ENCODE measurements at places on chromosomes 6 and 20.

DNA sequence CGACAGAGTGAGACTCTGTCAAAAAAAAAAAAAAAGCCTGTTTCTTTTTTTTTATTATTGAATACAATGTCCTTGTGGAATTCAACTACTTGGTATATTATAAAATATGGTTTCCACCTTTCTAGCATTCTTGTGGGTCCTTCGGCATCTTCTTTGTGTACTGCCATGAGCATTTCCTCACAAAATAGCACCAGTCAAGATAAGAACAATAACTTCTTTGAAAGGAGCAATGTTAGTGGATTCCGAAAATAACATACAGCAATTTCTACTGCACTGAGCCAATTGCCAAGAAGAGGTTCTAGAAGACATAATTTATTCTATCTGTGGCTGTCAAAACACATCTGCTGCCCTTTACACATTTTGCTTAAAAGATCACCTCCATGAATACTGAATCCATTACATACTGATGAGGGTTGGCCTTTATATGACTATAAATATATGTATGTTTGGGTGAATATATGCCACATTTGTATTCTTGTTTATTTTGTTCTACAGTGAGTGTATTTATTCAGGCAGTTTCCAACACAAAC, 19.1 kb upstream of the SPTLC3 start:
- DNase-seq, result no peak

- DNase-seq, result no peak
Observed at GRCh38 chr20:54002056-54002575, 68.3 kb downstream of the BCAS1 start.

- no peak for DNase-seq
Observed at GRCh38 chr20:21430020-21430419, 32.7 kb upstream of the NKX2-4 start.

DNA sequence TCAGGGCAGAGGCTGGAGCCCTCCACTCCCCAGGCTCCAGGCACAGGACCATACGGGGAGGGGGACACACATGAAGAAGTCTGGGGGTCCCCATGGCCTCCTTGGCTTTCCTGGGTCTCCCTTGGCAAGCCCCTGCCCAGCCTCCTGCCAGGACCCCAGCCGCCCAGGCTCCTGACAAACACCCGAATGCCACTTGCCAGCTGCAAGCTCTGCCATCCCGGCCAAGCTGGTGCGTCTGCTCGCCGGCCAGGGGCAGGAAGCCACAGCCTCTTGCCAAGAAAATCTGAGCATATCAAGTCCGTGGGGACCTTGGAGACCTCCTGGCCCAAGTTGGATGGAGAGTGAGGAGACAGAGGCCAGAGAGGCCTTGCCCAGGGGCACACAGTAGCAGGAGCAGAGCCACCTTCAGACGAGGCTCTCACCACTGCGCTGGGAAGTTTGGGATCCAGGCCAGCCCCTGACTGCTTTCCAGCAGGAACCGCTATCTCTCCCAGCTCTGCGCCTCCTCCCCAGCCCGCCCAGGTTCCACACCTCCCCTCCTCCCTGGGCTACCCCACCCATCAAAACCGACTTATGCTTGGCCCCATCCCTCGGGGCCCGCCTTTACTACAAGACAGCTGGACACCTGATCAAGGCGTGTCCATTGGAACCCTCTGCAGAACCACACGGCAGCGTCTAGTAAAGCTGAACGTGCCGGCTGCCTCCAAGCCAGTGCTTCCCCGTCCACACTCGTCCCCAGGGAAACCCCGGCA, 80.2 kb downstream of the GRM4 start:
- DNase-seq, result no peak

GRCh38 chr6:73045609-73046008, 179.7 kb downstream of the KHDC1L start:
- DNase-seq, result no peak

GRCh38 chr6:14286144-14286543, 168.6 kb downstream of the CD83 start:
- no peak for DNase-seq

- DNase-seq, result no peak
Observed at GRCh38 chr6:25309886-25310285, 30.7 kb downstream of the CARMIL1 start.

- no peak for DNase-seq
Observed at GRCh38 chr6:13794184-13794583, 20.2 kb downstream of the MCUR1 start.

GRCh38 chr6:20810727-20811108, 276.5 kb downstream of the CDKAL1 start:
- DNase-seq, result no peak

- no peak for DNase-seq
Observed at GRCh38 chr20:51379601-51380341, 162.7 kb downstream of the NFATC2 start.

GRCh38 chr6:165616116-165616515, 46.9 kb downstream of the PDE10A start:
- DNase-seq, result no peak

GRCh38 chr20:22382742-22383141, 201.6 kb downstream of the FOXA2 start:
- DNase-seq, result peak; percentile 16

GRCh38 chr6:29743568-29743967, 20.3 kb downstream of the HLA-F start:
- no peak for DNase-seq

GRCh38 chr20:757506-757905, 10.8 kb downstream of the SLC52A3 start:
- DNase-seq, result no peak

DNA sequence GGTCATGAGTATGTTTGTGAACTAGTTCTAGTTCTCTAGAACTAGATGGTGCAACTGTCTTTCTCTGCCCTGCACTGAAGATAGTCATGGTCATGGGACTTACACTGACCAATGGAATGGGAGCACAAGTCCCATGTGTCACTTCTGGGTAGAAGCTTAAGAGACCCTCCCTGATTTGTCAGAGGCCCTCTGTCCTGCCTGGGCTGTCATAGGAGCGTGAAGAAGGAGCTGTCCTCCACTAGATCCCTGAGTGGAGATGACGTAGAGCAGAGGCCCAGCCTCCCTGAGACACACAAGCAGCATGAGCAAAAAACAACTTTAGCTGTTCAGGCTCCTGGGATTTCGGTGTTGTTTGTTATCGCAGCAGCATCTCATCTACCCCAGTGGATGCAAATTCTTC, 514.5 kb downstream of the PREX1 start:
- no peak for DNase-seq

GRCh38 chr6:134340179-134340975, 22.5 kb upstream of the SGK1 start:
- peak; percentile 62 for DNase-seq

GRCh38 chr6:113365191-113365590, 492.0 kb upstream of the MARCKS start:
- no peak for DNase-seq

- no peak for DNase-seq
Observed at GRCh38 chr6:84953111-84953755, 188.8 kb upstream of the TBX18 start.

DNA sequence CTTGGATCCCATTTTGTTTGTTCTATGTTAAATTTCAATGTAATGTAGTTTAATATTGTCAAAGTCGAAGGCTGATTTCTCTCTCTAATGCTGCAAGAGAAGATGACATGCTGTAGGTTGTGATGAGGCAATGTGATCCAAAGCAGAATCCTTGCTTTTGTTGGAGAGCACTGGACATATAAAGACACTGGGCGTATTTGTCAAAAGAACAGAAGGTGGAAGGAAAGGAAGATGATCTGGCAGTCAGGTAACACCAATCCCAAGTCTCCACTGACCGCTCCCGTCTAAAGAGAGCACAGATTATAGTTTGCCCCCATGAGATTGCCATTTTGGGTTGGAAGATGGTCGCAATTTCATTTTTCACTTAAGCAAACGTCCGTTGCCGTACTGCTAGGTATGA, 935 bp upstream of the RFX6 start:
- DNase-seq, result no peak

GRCh38 chr6:29909985-29910384, 32.3 kb upstream of the HLA-A start:
- peak; percentile 64 for DNase-seq

- no peak for DNase-seq
Observed at GRCh38 chr20:57103146-57103800, 163.2 kb downstream of the BMP7 start.

GRCh38 chr6:21984135-21984534, 312.7 kb downstream of the PRL start:
- no peak for DNase-seq

DNA sequence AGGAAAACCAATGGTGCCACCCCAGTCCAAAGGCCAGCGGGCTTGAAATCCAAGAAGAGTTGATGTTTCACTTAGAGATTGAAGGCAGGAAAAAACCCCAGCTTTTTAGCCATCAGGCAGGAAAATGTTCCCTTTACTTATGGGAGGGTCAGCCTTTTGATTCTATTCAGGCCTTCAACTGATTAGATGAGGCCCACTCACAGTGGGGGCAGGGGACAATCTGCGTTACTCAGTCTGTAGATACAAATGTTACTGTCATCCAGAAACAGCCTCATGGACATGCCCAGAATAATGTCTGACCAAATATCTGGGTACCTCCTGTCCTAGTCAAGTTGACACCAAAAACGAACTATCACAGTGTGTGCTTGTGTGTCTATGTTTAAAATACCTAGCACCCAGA, 121.2 kb upstream of the KCNQ5 start:
- no peak for DNase-seq

- DNase-seq, result no peak
Observed at GRCh38 chr6:108677894-108678293, 117.2 kb downstream of the FOXO3 start.

GRCh38 chr6:167930295-167930694, 67.2 kb upstream of the KIF25 start:
- DNase-seq, result no peak

DNA sequence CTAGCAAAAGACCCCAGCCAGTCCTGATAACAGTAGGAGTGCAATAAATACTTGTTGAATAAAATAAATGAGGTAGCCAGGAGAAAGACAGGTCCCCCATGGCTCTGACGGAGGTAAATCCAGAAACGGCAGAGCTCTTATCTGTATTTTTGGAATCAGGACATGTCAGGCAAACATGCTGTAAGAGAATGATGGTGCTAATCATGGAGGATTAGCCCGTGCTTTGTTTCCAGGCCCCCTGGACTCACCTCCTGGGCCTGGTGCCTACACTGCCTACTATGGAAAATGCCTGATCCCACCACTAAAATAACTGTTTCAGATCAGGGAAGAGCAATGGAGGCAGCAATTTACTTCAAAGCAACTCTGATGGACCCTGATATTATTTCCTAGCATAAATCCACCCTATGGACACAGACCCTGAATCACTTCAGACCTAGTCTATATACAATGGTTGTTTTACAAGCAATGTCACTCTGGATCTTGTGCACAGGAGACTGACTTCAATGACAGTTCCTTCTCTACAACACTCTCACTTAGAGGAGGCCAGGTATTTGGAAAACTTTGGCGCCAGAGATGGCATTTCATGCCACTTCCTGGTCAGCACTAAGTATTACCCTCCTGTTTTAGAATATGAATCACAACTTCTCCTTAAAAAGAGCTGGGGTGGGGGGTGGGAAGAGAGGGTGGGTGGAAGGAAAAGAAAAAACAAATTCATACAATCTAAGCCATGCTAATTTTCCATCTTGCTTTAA, 6.4 kb downstream of the MRPL14 start:
- DNase-seq, result no peak

GRCh38 chr6:129621252-129621651, 88.7 kb downstream of the ARHGAP18 start:
- peak; percentile 37 for DNase-seq

DNA sequence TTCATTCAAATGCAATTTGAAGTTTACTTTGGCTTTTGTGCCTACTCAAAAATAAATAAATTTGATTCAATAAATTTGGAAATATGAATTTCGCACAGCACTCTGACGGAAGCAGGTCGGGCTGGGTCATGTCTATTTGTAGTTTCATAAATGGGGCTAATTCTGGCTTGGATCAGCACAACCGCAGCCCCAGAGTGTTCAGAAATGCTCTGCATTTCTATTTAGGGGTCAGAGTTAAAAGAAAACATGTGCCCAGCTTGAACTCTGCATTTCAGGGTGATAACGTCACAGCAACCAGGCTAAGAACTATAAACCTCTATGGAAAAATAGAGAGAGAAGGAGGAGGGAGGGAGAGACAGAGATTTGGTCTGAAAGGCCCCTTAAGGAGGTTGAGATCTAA, 480.9 kb upstream of the NOX3 start:
- no peak for DNase-seq

DNA sequence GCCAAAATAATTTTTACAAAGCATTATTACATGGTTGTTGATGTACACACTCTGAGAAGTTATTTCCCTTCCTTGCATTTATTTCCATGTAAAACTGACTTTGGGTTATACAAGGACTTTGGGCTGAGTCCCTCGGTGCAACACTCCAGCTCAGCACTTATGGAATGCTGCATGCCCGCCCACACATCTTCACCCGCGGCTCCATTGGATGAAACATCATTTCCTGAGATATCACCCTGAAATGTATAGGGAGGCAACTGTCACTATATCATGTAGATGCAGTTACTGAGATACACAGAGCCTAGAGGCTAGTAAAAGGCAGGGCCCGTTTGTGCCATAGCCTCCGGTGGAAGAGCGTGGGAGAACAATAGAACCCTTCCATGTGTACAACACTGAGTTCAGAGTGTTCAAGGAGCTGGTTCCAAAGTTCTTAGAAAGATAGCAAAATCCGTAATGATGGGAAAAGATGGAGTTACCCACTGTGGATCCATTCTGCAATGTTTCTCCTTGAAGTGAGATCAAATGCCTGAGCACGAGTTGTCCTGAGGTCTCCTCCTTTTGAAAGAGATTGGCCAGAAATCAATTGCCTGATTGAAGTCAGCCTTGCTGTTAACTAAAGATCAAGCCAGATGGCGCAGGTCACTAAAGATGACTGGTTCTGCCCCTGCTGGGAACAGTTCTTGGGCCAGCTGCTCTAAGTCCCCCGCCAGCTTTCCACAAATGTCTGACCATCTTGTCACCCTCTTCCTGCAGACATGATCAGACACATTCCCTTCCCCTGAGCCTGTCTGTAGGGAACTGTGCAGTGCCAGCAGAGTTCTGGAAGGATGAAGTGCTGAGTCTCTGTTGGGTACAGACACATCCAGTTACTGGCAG, 100.9 kb upstream of the IYD start:
- no peak for DNase-seq

DNA sequence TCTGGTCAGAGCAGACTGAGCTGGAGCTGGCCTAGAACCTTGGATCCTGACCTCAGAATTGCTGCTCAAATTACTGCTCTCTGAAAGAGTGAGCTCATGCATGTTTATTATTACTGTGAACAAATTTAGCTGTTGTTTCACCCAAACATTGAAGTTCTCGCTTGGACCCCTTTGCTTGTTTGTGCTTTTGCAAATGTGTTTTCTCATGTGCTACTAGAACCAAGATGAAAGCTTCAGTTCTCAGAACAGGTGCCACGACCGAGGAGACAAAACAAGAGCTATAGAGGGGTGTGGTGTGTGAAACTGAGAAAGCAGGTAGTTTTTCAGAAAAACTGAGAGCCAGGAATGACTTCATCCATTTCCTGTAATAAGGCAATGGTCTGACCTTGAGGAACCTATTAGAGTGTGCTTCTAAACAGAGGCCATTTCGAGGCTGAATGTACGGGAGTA, 50.0 kb upstream of the ESR1 start:
- no peak for DNase-seq

DNA sequence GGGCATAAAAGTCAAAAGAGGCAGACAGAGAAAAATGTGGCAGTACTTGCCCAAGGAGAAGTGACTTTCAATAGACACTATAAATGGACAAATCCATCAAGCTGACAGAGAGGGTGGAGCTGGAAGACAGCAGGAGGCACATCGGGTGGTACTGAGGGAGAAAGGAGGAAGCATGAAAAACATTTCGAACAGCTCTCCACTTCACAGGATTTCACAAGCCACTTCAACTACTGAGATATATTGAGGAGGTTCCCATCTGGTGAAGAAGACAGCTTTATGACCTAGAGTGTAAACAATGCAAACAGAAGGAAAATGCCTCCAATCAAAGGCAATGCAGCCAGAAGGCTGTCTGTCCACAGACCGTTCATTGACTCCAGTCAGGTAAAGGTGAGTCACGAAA, 259.4 kb upstream of the ECI2 start:
- DNase-seq, result peak; percentile 35

Data from suppressor macrophage treated with lipopolysaccharide for 4 hours (primary cell).